ENCODE measurements at places on chromosomes 1 and 21.
A peak's percentile ranks its signal among the peaks of the same experiment; 100 is the strongest.

DNA sequence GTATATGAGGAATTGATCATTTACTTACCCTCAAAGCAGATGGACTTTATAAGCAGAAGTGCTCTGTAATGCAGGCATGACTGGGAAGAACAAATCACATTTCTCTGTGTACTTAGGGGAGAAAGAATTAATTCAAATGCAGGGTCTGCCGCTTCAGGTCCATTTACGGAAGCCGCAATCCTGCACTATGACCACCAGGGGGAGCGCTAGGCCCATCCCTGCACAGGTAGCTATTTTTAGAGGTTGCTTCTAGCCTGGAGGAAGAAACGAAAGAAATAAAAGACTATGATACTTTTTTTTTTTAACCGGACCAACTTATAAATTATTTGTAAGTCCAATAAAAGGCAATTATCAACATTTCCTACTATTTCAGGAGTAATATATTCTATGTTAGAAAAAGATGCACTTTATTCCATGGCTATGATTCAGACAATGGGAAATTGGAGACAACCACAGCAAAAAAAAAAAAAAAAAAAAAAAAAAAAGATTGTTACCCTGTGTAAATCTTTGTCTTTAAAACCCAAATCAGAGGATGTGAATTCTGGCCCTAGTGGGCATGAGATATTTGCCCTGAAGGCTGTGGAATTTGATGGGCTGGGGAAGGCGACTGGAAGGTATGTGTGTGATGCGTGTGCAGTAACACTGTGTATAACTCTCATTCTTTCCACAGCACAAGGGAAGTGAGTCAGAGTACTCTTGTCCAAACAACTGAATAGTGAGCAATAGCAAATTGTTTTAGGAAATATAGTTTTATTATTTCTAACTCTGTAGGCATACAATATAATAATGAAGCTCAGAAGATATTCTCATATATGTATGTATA, 12.9 kb upstream of the FYB2 start:
- peak; percentile 3 for DNase-seq

GRCh38 chr1:44020464-44020863, 10.8 kb downstream of the SLC6A9 start:
- DNase-seq = no peak

- no peak for DNase-seq
Measured at GRCh38 chr21:36087362-36088138, 17.7 kb downstream of the CBR1 start.

- no peak for DNase-seq
Measured at GRCh38 chr1:230054092-230054749, 12.8 kb upstream of the GALNT2 start.

- no peak for DNase-seq
Measured at GRCh38 chr1:236084386-236084730, 19.5 kb upstream of the NID1 start.

- DNase-seq = no peak
Measured at GRCh38 chr21:28074676-28075075, 918.0 kb downstream of the LTN1 start.

- DNase-seq = no peak
Measured at GRCh38 chr1:90387805-90388204, 329.3 kb downstream of the BARHL2 start.

GRCh38 chr21:19566975-19567374, 1163.4 kb upstream of the TMPRSS15 start:
- no peak for DNase-seq

DNA sequence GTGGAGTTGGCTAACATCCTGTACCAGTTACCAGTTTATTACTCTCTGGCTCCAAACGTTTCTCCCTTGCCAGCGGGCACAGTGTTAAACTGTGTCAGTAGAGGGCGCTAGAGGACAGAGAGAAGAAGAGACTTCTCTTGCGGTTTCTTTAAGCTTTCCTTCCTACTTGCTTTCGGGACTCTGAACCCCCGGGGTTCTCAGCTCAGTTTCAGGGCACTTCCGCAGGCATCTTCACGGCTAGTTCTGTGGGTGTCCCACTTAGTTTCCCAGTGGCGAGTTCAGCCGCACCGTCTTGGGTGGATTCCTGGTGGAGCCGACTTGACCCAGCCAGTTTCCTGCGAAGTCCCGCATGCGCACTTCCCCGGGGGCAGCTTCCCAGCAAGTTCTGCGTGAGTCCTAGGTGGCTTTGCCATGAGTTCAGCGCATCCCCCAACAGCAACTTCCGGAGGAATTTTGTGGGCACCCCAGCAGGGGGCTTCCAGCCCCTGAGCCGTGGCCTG, 37.9 kb upstream of the BTG2 start:
- DNase-seq = peak; percentile 63

DNA sequence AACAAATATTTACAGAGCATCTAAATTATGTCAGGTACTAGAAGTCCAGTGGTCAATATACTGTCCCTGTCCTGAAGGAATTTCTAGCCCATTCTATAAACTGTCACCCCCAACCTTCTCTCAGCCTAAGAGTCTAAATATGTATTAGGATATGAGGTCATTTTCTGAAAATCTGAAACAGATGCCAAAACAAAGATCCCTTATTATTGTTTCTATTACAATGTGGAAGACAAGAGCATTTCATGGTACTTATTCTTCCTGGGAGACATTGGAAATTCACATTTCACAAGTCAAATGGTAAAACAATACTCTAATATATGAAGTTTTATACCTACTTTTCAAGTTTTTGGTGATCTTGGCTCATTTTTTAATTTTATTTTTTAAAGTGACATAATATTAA, 2.6 kb downstream of the CLCA1 start:
- DNase-seq = no peak

GRCh38 chr1:36872126-36872754, 162.1 kb downstream of the GRIK3 start:
- DNase-seq = no peak

- no peak for DNase-seq
Measured at GRCh38 chr1:154459080-154459479, 42.9 kb upstream of the TDRD10 start.

GRCh38 chr1:193104502-193104906, 710 bp downstream of the GLRX2 start:
- DNase-seq = peak; percentile 29

DNA sequence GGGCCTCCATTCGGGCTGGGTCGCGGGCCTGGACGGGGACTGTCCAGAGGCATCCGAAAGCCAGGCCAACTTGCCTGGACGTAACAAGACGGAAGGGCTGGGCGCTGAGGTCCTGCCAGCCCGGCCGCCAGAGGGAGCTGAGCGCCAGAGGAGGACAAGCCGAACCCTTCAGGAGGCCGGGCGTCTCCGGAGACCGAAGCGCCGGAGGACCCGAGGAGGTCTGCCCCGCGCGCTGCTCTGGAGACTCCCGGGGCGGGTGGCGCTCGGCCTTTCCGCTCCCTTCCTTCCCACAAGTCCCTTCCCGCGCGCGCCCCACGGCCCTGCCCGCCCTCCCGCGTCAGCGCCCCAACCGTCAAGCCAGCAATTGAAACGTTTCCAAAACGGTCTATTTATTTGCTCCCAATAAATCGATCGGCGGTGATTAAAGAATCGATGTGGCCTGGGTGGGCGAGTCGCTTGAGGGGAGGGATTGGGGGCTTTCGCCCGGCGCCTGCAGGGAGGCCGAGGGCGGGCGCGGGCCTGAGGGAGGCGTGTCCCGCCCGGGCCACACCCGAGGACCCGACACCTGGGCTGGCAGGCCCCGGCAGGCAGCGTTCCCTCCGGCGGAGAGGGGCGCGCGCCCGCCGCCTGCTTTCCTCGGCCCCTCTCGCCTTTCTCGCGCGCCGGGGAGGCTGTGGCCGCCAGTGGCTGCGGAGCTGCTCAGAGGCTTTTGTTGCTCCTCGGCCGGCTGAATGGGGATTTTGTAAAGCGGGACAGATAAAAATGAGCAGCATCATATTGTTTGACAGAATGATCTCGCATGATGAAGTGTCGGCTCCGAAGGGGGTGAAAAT, 5.2 kb upstream of the FOXD3 start:
- peak; percentile 37 for DNase-seq

DNA sequence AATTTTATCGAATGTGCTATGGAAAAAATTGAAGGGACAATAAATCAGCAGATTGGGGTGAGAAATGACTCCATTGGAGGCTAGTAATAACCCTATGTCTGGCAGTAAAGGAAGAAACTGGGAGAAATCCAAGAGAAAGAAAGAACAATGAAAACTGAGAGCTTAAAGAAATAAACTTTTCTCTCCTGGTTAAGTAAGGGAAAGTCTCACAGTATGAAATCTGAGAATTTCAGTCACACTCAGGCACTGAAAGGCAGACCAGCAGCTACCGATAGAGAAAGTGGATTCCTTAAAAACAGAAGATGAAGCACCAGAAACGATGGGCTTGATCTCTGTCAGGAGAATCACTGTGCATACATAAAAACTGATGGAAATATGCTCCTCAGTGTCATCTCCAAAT, 404.2 kb downstream of the PLPP3 start:
- DNase-seq = no peak

GRCh38 chr21:39105341-39105765, 77.9 kb downstream of the PSMG1 start:
- no peak for DNase-seq

GRCh38 chr1:37021502-37021901, 12.8 kb downstream of the GRIK3 start:
- no peak for DNase-seq

DNA sequence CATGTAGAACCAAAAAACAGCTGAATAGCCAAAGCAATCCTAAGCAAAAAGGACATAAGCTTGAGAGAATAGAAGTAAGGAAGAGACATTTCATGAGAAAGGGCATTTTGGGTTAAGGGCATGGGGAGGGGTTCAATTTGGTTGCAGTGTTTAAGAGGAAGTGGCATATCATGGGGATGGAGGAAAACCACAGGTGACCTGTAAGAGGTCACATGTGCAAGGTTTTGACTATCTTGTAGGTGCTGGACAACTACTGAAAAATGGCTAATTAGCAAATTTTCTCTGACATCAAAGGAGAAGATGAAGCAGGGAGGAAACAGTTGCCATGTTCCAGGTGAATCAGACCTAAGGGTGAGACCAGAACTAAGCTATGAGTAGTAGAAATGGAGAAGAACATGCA, 31.3 kb upstream of the ROR1 start:
- DNase-seq = no peak

- no peak for DNase-seq
Measured at GRCh38 chr1:234614081-234614489, 4.1 kb upstream of the IRF2BP2 start.

DNA sequence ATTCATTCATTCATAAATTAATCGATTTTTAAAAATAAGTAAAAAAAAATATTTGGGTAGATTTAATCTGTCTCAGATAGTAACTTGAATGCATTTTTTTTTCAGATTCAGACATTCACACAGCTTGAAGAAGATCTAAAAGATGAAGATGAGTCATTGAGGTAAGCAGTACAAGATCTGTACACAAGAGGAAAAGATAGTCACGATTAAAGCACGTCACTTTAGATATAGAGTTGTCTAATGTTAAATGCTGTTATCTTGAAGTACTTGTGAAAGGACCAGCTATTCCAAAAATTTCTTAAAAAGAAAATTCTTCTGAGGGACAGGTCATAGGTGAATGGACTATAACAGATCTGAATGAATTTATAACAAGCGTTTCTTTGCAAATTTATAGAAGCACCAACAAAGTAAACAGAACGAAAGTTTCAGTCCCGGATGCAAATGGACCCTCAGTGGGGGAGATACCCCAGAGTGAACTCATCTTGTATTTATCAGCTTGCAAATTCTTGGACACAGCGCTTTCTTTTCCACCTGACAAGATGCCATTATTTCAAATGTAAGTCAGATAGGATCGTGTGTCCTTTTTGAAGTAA, 31.2 kb upstream of the MORC3 start:
- no peak for DNase-seq

GRCh38 chr1:167199656-167200055, 21.0 kb upstream of the POU2F1 start:
- no peak for DNase-seq

DNA sequence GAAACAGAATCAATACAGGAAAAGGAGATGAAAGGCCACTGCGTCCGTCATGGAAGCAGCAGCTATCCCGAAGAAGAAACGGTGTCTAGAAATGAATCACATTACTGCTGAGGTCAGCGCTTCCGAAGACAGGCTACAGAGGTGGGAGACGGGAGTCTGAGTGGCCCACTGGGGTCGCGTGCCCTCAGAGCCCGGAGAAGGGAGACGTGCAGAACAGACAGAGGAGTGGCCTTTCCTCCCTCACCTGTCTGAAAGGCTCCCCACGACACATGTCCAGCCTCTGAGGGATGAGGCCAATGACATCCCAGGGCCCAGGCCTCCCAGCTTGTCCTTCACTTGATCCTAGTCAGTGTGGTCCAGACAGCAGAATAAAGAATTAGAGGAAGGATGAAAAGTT, 35.9 kb downstream of the VPS26C start:
- DNase-seq = no peak

- no peak for DNase-seq
Measured at GRCh38 chr1:197200272-197200899, 53.9 kb upstream of the ASPM start.

- DNase-seq = no peak
Measured at GRCh38 chr1:52659356-52659755, 26.4 kb downstream of the SHISAL2A start.

DNA sequence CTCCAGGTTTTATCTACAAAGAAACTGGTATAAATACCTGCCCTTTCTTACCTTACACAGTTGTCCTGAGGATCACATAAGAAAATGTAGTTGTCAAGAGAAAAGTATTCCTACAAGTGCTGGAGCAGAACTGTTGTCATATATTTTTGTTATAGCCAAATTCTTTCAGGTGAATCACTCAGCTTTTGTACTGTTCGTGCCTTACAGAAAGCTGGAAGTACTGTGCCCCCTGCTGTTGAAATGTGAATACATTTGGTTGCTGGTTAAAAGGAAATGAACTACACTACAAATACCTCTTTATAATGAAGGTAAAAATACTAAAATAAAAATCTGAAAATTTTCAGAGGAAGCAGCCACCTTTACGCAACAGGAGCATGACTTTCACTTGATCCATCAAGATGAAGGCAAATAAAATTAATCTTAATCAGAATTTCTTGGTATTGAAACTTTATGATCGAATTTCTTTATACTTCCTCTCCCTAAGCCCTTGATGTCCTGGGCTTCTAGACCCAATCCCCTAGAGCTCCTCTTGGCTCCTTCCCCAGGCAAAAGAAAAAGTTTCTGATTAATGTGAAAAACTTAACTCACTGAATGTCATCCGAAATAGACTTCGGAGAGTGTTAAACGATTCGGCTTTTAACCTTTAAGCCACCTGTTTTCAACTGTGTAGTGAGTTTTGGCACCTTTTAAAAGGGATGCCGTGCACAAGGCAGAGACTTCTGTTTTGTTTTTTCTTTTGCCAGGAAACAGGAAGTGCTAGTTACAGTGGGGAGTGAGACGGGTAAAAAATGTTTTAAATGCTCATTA, 12.5 kb downstream of the CHML start:
- peak; percentile 33 for DNase-seq
